NCI-H1930 (cell line): ENCODE measurements at places on chromosomes 5 and 9.

DNA sequence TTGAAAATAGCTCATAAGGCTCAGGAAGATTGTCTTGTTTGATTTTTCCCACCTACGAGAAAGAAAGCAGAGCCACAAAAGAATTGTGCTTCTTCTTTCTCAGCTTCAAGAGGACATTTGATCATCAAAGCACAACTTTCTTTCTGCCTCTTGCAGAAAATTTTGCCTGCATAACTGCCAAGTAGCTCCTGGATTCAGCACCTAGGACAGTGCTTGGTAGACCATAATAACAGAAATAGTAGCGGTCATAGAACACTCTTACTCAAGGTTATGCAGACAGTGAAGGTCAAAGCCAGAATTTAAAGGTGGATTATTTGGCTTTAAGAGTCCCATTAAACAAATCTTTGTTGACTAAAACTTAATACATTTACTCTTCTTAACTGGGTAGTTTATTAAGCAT is 594.7 kb upstream of the CCNG1 start:
- no peak for DNase-seq

DNA sequence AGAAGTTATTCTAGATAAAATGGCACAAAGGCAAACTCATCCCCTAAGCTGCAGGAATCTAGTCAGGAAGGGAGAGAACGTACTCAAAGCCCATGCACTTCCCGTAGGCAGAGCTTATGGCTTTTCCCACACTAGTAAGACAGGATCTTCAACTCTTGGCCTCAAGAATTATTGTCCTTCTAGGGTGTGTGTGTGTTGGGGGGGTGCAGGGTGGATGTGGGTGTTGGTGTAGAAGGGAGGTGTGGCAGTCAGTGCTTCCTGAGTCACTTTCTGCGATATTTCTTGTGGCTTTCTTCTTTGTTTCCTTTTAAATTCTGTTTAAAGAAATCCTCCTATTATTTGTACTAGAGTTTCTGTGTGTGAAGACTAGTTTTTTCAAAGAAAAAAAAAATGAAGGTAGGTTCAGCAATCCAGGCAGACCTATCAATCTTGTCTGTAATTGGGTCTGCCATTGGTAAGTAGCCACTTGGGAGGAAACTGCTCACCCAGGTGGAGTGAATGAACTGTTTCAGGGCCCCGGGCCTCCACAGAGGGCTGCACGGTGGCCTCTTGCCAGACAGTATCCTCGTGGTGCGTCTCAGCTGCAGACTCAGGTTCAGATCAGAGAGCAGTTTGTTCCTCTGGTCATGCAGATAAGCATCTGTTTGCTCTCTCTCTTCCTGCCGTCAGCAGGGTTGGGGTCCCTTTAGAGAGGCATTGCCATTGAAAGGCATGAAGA is 131.9 kb downstream of the NPR3 start:
- no peak for DNase-seq

- DNase-seq, result no peak
Measured at GRCh38 chr9:121667214-121667613, 15.8 kb downstream of the DAB2IP start.

DNA sequence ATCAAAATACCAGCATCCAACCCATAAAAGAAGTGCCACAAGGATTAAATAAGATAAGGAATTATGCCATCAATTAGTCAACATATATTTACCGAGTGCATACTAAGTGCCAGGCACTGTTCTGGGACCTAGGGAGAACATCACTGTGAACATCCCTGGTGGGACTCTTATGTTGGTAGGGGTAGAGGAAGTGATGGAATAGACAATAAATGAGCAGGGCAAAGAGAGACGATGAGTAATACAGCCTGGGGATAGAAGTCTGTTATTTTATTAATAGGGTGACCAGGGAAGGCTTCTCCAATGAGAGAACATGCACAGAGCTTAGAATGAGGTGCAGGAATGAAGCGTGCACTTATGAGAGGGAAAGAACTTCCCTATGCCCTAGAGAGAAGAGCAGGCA is 47.4 kb upstream of the VLDLR start:
- DNase-seq, result no peak

DNA sequence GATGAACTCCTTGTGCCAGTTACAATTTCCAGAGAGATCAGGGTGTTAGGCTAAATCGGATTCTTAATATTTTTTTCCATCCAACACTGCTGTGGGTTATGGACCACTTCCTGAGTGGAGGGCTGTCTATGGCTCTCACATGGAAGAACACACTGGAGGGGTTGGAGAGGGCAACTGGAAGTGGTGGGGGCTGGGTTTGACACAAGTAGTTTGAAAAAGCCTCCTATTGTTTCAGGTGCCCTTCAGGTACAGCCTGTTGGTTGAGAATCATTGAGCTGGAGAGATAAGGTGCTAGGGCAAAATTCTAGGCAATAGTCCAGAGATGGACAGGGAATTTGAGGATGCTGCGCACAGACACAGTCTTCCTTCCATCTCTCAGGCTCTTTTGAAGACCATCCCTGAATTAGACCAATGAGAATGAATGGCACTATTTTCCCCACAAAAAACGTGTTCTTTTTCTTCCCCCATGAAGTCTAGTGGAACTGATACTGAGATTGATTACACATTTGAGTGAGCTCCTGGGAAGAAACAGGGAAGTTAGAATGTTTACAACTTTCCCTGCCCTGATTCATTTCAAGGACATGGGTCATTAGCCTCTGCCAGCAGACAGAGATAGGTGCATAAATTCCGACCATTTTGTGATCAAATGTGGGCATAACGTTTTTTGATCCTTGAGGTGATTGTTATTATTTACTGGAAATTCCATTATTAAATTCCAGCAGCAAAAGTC is 87.7 kb downstream of the ACER2 start:
- DNase-seq, result no peak

DNA sequence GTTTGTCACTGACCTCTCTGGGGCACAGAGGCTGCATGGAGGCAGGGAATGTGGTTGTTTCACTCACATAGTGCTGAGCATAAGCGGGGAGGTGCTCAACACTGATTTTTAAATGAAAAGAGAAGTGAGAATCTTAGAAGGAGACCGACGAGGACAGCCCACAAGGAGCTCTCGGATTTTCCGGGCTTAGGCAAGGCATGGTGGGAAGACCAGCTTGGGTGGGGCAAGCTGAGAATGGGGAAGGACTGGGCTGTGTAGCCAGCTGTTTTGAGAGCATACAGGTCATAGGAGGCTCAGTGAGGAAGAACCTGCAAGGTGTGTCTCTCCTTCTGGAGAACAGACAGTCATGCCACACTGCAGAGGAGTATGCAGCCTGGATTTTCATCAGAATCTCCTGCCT is 86.0 kb upstream of the TNFSF8 start:
- no peak for DNase-seq

- DNase-seq, result no peak
Measured at GRCh38 chr9:37776328-37776727, 8.5 kb downstream of the EXOSC3 start.

DNA sequence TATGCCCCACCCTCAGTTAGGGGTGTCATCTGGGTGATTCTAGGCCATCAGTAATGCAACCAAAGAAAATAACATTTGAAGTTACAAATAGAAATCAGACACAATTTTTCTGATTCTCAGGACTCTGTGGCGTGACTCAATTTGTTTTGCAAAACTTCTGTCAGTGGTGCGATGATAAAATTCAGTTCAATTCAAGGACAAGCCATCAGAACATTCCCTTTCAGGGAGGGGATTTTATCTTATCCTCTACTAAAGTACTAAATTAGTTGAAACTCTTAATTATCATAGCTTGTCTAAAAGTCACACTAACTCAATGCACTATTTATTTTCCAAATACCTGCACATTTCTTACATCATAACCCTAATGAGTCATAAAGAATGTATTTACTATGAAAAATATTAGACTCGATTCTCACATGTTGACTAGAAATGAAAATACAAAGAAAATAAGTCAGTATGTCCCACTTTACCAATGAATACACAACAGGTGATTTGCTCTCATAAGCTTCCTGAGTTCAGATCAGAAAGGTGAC is 28.2 kb downstream of the HTR4 start:
- no peak for DNase-seq

GRCh38 chr9:87554976-87555375 is 57.3 kb downstream of the DAPK1 start:
- no peak for DNase-seq

GRCh38 chr5:109252731-109253130 is 157.0 kb downstream of the PJA2 start:
- DNase-seq, result no peak

- no peak for DNase-seq
Measured at GRCh38 chr9:34456151-34456550, 2.2 kb downstream of the FAM219A start.

DNA sequence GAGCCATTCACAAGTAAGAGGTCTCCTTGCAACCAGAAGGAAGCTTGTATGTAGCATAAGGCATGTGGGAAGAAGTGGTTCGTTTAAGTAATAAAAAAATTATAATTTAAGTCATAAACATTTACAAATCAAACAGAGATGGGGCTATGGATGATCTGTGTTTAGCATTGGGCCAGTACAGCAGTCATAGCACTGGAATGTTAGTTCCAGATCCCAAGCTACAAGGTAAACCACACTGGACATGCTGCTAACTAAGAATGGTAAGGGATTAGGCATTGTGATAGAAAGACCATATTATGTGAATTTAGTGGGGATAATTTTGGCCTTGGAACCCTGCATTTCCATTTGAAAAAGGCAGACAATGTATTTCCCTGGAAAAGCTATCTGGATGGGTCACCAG is 170.4 kb upstream of the KCNN2 start:
- DNase-seq, result no peak

DNA sequence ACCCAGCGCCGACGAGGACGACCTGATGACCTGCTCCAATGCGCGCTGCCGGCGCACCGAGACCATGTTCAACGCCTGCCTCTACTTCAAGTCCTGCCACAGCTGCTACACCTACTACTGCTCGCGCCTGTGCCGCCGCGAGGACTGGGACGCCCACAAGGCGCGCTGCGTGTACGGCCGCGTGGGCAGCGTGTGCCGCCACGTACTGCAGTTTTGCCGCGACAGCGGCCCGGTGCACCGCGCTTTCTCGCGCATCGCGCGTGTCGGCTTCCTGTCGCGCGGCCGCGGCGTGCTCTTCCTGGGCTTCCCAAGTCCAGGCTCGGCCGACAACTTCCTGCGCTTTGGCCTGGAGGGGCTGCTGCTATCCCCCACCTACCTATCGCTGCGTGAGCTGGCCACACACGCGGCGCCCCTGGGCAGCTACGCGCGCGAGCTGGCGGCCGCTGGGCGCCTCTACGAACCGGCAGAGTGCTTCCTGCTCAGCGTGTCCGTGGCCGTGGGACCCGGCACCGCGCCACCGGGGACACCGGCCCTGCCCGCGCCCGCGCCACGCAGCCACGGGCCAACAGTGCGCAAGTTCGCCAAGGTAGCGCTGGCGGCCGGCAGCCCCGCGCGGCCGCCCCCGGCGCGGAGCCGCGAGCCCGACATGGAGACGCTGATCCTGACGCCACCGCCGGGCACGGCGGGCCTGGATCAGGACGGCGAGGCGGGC is 2.7 kb upstream of the PHPT1 start:
- no peak for DNase-seq

DNA sequence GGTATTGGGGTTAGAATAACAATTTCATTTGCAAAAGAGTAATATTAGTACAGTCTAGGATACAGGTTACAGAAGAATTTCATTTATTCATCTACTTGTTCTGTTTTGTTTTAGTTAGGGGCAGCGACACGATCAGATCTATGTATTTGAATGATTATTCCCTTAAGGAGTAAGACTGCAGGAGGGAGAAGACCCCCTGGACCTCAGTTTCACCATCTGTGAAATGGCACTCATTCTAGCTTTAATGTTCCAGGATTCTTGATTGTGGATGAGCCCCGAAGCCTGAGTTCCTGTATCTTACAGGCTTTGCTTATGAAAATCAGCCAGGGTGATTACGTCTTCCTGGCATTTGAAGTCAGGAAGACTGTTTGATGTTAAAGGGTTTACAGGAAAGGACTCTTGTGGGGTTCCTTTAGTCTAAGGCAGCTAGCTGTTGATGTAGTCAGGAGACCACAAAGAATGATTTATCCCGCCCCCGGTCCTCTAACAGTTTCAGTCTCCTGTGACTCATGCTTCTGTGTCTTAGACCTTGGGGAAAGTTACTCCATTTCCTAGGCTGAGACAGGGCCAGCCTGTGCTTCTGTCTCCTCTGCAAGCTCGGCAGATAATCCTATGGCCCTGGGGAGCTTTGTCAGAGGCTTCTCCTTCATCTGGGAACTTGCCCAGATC is 11.5 kb downstream of the SMIM3 start:
- no peak for DNase-seq

DNA sequence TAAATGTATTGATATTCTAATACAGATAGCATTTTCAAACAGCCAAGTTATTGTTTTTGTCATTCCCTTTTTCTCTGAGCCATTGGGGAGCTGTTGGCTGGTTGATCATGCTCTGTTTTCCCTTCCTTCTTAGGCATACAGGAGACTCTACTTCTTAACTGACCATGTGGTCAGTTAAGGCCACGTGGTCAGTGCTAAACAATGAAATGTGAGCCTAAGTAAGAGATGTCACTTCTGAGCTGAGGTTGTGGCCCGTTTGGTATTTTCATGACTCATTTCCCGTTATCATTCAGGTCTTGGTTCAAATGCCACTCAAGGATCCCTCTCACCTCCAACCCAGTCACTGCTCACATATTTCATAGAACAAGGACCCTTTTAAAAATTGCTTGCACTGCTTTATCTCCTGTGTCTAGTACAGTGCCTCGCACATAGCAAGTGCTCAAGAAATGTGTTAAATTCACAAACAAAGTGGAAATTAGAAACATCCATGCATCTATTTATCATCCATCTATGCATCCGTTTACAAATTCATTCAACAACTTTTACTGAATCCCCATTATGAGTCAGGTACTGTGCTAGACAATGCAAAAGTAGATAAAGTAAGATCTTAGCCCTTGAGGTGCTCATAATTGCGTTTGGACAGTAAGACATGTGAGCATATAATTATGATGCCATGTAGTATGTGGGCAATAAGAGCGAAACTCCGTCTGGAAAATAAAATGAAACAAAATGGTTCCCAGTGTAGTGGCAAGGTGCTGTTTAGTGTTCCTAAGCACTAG is 50.7 kb downstream of the ARRDC3 start:
- no peak for DNase-seq

DNA sequence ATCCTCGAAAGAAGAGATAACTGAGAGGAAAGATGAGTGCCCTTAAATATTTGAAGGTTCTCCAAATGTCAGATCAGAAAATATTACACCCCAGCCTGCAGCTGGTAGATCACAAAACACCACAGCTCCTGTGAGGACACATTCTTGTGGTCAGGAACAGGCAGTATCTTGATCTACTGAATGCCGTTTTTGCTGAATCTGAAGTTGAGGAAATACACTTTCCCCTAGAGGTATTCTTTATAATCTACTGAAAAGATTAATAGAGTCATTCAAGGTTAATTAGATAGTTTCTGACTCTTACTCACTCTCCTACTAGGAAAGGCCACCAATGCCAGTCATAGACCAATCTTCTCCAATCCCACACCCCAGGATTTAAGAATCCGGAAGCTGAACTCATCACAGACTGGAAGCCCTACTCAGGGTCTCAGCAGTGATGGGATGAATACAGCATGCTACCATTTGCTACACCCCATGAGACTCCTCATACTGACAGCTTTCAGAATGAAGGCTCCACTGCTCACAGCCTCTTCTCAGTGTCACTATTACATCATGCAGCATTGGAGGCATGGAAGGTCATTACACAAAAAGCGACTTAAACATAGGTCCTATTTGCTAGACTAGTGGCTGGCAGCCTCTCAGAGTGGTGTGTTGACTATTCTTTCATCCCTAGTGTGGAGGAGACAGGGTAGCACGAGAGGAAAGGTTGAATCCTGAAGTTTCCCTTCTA is 143.9 kb upstream of the SLC1A3 start:
- DNase-seq, result no peak
